Thymus (tissue), 14 donors: ENCODE measurements at places on chromosomes 7 and 10. TPM values are rescaled to one million over a fixed set of nuclear protein-coding genes. Genes with fewer than 3 reads are reported as not detected.

DNA sequence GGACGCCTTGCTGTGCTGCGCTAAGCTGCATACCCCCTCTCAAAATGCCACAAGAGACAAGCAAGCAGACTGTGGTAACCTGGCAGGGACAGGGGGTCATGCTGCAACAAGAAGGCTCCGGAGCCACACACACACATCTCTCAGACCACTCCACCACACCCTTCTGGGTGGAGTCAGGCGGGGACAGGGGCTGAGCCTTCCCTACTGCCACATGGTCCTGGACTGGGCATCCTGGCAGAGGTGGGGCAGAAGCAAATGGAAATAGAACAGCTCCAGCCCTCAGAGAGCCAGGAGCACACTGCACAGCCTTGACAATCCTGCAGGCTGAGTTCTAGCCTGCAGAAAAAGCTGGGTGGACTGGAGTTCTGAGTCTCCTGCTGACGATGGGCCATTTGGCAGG lies 28.4 kb upstream of the NPFFR1 start:
- no peak for DNase-seq

DNA sequence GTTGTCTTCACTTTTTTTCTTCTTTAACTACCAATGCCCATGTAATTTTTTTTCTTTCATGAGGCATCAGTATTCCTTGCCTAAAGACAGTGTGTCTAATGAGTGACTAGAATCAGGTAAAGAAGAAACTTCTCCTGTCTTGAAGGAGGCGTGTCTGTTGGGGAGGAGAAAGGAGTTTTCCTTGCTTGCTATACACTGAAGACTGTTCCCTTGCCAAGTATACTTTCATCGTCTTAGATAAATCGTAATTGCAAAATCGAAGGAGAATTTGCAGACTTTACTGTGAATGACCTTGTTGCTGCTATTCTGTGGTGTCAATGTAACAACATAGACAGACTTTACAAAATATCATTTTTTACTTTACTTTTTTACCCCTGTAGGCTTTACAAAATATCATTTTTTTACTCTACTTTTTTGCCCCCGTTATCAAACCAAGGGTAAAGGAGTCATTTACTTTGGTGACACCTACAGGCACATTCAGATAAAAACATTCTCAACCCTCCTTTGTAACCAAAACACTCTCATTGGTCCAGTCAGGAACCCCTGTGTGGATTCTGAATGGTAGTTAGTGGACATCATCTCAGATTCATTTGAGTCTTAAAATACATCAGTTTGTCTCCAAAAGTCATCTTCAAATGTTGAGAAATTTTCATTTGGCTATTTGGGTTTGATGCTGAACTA lies 232.4 kb downstream of the AHR start:
- DNase-seq = no peak

- no peak for DNase-seq
Observed at GRCh38 chr10:61785473-61786105, 115.9 kb upstream of the ARID5B start.

DNA sequence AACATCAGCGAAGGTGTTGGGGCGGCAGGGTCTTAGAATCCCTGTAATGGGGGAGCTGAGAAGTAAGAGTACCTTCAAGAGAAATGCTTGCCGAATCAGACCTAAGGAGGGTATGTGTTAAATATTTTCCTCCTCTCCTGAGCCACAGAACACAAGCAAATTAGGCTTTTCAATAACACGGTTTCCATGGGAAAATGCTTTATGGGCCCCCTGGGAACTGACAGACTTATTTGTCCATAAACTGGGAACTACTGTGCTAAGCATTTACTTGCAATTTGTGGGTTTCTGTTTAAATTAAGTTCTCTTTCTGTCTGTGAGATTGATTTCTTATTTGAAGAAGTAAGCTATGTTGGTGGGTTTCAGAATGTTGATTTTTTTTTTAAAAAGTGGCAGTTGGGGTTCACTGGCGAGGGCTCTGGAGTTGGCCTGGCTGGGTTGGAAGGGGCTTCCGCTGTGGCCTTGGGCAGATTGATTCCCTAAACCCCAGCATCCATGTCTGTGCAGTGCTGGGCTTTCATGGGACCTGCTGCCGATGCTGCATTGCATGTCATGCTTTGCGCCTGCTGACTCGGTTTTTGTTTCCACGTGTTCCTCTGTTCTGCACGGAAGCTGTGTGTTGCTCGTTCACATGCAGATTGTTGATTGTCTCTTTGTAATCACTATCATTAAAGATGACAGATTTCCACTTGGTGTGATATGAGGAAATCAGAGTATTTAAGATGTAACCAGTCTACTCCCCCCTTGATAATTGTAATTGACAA lies 7.2 kb downstream of the RBM17 start:
- DNase-seq = no peak

DNA sequence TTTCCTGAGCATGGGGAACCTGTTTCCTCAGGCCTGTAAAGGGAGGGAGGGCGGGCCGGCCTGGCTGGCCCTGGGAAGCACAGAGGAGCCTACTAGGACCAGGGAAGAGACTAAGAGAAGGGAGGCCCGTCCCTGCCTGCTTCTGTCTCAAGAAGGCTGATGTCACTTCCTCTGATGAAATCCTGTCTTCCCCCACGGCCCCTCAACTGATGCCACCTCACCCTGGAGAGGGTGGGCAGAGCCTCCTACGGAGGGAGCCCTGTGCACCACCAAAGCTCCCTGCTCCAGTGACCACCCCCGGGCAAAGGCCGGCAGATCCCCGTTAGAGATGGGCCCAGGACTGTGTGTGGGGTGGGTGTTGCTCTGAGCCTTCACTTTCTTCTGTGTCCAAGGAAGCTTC lies 1.0 kb upstream of the PILRA start:
- DNase-seq = no peak

- no peak for DNase-seq
Observed at GRCh38 chr10:120433141-120433540, 23.9 kb upstream of the PLPP4 start.

Gene PRKG1
- 7.4 TPM for total RNA-seq

Gene DYNC1I1
- 2.5 TPM for total RNA-seq

Gene UTF1
- not detected for total RNA-seq

Gene PIK3CG
- total RNA-seq = 22.4 TPM

Gene ZNF804B
- total RNA-seq = not detected

Gene LRRC18
- 0.05 TPM for total RNA-seq
